ENCODE measurements at places on chromosomes 1 and 21.

- DNase-seq: no peak
Observed at GRCh38 chr1:179865377-179865776, 12.2 kb downstream of the TOR1AIP2 start.

GRCh38 chr1:59229138-59229537, 67.8 kb upstream of the FGGY start:
- DNase-seq: no peak

DNA sequence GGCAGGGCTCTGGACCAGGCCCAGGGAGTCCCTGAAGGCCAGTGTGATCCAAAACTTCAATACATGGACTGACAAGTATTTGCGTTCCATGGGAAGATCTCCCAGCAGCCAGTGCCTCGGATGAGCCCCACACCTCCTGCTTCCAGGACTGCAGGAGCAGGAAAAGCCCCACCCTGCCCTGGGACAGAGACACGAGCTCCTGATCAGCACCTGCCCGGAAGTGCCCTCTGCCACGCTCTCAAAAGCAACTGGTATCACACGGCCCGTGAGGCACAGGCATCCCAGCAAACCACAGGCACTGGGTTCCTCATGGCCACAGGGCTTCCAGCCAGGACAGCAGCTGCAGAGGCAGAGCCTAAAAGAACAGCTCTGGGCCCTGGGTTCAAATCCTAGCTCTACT, 48.6 kb downstream of the ACOT7 start:
- DNase-seq: no peak

DNA sequence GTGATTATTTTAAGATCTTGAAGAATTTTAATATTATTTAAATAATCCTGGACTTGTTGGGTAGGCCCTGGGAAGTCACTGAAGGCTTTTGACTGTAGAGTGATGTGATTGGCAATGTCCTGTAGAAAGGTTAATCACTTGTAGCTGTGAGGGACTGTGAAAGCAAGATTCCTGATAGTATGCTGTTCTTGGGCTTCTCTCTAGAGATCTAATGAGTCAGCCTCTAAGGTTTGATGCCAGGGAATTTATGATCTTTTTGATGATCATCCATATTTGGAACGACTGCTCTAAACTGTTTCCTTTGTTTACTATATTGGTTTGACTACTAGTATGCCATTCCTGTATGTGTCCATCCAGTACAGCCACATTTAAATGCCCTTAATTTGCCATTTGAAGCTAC, 56.5 kb downstream of the CAMSAP2 start:
- DNase-seq: no peak

GRCh38 chr1:44616991-44617702, 57.1 kb downstream of the TMEM53 start:
- no peak for DNase-seq

DNA sequence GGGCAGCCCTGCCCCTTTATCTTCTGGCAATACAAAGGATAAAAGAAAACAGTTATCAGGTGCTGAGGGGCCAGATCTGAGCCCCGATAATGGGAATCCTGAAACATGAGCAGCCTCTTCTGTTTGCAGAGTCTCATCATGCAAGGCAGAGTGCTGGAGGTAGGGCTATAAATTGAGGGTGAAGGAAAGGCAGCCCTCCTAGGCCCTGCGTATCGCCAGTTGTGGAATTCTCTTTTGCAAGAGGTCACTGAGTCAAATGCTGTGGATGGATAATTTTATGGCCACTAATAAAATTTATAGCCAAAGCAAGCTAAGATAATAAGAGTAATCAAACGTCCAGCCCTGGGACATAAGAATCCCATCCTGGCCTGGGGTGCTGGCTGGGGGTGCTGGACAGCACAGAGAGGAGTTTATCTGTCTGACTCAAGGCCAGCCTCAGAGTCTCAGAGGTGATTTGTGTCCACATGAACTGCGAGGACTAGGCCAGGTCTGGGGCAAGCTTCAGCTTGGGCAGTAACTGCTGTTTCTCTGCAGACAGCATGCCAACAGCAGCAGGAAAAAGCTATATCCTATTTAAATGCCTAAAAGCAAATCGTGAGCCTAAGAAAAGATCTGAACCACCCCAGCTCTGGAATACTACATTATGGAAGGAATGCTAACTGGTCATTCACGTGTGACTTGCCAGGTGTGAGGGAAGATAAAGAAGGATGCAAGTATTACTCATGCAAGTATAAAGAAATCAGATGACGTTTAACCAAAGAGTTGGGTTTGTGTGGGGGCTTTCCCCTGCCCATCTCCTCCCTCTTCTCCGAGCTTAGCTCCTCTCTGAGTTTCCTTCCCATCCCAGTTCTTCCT, 254.8 kb downstream of the KIF26B start:
- no peak for DNase-seq

- DNase-seq: no peak
Observed at GRCh38 chr1:161949548-161949947, 74.1 kb downstream of the OLFML2B start.

GRCh38 chr21:42453224-42453985, 42.6 kb downstream of the RSPH1 start:
- DNase-seq: no peak

- no peak for DNase-seq
Observed at GRCh38 chr1:12016182-12016581, 3.1 kb upstream of the MIIP start.
